ENCODE measurements at places on chromosomes 13 and 19.

DNA sequence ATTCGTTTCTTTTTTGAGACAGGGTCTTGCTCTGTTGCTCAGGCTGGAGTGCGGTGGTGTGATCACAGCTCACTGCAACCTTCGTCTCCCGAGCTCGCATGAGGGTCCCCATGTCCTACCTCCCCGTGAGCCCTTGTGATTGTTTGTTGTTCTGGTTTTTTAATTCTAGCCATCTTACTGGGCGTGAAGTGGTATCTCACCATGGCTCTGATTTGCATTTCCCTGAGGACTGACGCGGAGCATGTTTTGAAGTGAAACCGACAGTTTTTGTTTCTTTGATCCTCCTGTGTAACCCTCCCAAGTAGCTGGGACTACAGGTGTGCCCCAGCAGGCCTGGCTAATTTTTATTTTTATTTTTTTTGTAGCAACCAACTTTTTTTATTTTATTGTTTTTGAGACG, 21.7 kb downstream of the GNG7 start:
- DNase-seq, result no peak

- DNase-seq, result no peak
These were observed 1509.9 kb downstream of the SLITRK5 start for GRCh38 chr13:89181041-89181440.

- DNase-seq, result no peak
These were observed 89.5 kb upstream of the RFC3 start for GRCh38 chr13:33728271-33729037.

DNA sequence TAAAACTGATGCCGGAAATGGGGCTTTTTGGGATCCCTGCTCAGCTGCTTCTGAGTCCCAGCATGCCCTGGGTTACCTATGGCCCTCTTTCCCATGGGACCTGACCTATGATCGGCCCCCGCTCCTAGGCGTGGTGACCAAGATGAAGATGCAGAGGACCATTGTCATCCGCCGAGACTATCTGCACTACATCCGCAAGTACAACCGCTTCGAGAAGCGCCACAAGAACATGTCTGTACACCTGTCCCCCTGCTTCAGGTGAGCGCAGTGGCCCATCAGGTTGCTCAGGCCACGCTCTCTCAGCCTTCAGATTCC, 1.5 kb downstream of the RPS11 start:
- no peak for DNase-seq

DNA sequence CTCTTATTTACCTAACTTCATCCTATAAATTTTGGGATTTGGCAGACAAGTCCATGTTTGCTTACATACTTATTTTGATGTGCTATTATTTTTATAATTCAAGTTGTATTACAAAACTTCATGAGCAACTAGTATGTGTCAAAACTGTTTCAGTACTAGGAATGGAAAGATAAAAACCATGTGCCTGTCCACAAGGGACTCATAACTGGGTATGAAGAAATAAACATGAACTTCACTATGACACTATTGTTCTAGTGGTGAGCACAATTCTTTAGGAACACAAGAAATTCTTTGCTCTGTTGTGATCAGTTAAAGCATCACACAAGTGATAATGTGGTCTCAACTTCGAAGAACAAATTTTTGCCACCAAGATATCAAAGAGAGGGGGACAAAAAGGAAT, 97.5 kb upstream of the FBXL3 start:
- DNase-seq, result no peak

- DNase-seq, result no peak
These were observed 17.2 kb downstream of the PKN1 start for GRCh38 chr19:14450168-14450874.

DNA sequence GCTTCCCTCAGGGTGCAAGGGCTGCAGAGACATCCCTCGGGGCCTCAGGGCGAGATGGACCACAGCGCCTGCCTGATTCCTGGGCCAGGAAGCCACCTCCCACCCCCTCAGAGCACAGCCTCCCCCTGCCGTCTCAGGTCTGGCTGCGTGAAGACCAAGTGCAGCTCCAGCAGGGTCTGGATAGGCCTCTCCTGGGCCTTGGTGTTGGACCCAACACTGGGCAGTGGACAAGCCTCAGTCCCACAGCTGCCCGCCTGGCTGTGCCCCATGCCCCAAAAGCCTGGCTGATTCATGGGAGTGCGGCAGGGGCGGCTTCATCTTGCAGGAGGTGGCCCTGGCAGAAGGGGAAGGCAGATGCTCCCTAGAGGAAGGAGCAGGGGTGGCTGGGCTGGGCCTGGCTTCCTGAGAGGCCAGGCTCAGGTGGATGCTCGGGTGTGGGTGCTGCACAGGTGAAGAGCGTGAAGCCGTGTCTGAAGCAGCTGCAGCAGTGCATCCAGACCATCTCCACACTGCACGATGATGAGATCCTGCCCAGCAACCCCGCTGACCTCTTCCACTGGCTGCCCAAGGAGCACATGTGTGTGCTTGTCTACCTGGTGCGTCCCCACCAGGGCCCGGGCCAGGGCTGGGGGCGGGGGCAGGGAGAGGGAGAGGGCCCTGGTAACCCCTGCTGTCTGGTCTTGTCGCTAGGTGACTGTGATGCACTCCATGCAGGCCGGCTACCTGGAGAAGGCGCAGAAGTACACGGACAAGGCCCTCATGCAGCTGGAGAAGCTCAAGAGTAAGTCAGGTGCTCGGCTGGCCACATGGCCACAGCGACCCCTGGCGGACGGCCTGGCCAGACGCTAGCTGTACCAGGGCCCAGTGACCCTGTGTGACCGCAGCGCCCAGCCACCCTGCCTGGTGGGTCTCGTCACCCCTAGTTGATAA, 21.7 kb downstream of the MAU2 start:
- DNase-seq, result peak; percentile 12

GRCh38 chr13:107865318-107865575, 350.1 kb downstream of the LIG4 start:
- no peak for DNase-seq

DNA sequence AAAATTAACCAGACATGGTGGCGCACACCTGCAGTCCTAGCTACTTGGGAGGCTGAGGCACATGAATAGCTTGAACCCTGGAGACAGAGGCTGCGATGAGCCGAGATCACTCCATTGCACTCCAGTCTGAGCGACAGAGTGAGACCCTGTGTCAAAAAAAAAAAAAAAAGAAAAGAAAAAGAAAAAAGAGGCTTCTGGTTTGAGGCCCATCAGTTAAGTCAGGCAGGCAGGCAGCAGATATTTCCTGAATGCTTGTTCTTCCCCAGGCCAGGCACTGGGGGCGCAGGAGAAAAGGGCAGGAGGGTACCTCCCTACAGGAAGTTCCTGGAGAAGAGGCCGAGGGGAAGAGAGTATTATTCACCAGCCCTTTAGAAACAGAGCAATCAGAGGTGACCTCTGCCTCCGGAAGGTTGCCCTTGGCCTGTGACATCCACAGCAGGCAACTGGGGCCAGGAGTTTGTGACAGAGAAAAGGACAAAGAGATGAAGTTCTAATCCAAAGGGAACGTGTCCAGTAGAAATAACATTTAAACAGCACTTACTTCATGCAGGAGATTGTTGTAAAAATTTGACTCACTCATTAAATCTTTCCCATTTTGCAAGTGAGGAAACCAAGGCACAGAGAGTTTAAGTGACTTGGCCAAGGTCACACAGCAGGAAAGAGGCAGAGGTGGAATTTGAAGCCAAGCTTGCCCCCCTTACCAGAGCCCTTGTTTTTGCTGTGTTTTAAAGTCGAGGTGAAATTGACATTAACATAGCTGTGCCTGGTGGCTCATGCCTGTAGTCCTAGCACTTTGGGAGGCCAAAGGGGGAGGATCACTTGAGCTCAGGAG, 4.3 kb upstream of the RLN3 start:
- DNase-seq, result no peak

GRCh38 chr13:111874981-111875380, 192.0 kb upstream of the SOX1 start:
- DNase-seq, result no peak

DNA sequence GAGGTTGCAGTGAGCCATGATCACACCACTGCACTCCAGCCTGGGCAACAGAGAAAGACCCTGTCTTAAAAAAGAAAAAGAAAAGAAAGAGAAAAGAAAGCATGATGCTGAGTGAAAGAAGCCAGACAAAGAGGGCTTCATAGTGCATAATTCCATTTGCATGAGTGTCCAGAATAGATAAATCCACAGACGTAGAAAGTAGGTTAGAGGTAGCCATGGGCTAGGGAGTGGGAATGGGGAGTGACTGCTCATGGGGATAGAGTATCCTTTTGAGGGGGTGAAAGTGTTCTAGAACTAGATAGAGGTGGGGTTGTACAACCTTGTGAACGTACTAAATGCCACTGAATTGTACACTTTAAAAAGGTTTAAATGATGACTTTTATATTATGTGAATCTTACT, 7.6 kb upstream of the OR1I1 start:
- no peak for DNase-seq

DNA sequence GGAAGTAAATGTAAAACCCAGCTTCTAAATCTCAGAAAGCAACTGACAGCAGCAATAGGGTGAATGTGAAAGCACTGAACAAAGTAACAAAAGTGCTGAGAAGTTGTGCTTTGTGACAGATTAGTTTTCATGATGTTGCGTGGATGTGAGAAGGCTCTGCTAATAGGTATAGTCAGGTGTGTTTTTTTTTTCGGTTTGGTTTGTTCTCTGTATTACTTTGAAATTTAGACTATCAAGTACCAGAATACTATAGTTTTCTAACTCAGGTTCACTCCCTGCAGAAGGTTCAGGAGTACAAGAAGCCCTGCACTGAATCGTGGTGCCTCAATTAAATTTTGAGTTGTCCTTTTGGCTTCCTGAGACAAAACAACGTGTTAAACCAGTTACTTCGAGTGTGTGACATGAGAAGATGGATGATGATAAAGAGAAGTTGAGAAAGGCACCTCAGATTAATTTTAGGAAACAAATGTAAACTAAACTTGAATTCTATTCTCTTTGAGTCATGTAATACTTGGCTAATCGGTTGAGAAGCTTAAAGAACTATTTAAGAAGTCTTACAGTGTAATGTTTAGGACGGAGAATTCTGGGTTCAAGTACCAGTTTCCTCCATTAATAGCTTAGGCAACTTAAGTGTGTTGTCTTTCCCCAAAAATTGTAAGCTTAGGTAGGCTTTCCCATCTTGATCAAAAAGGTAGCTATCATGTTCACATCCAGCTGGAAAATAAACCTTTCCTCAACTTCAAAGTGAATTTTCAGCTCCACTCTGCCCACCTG, 10.3 kb downstream of the MIR17HG start:
- DNase-seq, result no peak

DNA sequence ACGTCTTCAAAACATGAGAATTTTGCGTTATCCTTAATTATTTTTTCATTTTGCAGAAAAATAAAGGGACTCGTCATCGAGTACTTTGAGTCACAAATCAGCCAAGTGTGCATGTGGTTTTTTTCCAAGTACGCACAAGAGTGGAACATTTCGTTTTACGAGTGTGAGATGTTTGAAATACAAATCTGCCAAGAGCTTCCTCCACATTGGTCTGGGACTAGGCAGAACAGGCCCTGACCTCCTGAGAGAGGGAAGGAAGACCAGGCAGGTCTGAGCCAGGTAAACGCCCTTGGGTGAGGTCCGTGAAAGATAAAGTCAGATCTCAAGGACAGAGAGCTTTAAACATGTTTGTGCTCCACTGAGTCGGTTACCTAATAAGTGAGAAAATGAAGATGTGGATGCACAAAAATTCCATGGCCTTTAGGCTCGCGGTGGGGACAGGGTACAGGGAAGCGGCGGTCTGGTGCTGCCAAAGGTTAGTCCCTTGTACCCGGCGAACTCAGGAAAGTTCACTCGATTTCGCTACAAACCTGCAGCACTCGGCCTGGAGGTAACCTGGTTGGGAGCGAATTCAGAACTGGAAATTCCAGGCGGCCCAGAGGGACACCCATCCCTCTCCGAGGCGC, 473 bp upstream of the ITM2B start:
- no peak for DNase-seq

DNA sequence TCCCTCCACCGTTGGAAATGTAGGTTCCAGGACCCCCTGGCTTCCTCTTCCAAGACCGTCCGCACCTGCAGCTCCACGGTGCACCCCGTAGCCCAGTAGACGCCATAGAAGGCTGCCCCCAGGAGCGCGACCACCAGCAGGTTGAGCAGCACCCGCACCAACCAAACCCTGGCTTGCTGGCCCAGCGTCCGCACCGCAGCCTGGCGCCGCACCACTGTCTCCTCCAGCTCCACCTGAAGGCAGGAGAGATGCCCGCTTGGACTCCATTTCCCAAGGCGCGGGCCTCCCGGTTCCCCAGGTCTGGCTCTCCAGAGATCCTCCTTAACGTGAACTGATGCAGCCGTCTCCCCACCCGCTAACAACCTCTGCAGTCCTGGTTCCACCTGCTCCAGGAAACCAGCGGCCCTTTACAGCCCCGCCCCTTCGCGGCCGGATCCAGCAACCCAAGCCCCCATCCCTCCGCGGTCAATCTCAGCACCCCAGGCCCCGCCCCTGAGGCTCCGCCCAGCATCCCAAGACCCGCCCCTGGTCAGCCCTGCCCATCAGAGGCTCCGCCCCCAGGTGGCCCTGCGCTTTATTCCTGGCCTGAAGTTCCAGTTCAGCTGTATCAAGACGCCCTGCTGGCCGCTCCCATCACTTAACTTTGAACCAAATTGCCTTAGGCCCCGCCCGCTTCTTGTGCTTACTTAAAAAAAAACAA, 5.0 kb upstream of the LENG1 start:
- DNase-seq, result no peak

DNA sequence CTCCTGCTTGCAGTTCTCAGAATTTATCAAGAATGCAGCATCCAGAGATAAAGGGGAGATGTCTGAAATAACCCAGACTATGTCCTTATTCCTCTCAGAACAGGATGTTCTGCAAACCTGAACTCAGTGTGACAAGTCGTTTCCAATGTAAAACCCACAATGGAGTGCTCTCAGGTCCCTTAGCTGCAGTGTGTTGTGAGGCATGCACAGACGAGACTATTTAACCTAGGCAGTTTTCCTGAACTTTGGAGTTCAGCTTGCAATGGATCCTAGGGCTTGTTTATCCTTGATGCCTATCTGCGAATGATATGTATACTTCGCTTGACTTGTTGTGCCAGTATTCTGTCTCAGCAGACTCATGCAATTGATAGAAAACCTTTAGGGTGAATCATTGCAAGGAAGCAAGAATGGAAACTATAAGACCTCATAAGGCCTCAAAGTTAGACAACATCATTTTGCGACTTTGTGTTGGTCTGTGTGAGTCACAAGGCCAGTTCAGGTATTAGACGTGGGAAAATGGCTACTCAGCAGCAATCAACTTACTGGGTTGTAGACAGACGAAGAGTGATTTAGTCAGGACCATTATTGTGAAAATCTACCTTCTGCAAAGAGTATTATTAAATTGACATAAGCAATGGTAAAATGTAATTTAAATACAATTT, 2439.9 kb upstream of the PCDH20 start:
- DNase-seq, result no peak

DNA sequence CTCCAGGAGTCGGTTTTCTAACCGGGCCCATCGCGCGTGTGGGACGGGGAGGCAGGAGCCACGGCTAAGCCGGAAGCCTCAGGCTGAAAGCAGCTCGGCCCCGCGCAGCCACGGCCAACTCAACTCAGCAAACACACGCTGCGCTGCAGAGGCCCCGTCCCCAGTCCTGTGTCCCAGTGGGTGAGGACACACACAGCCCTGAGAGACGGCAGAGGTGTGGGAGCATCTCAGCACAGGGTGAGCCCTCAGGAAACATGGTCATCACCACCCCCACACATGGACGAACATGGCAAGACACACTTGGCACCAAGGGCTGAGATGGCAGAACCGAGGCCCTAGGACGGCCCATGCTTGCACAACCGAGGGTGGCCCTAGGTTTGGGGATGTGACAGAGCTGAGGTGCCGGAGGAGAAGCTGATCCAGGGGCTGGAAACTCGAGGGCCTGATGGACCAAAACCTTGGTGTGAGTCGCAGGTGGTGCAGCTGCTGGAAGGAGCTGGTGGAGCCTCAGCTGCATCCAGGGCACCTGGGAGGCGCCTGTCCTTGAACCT, 29.0 kb upstream of the C13orf46 start:
- no peak for DNase-seq

All from GOT3 (cell line).